ENCODE measurements at places on chromosomes 3 and 15. TPM values are rescaled to one million over a fixed set of nuclear protein-coding genes. Genes with fewer than 3 reads are reported as not detected.

The CHDH gene
- 0.26 TPM for total RNA-seq

The CFAP20DC gene
- total RNA-seq, result 0.77 TPM

The C3orf70 gene
- total RNA-seq, result 3.5 TPM

The CSK gene
- total RNA-seq, result 27.9 TPM

The GOLGA8T gene
- total RNA-seq, result under 0.01 TPM

The GHSR gene
- not detected for total RNA-seq

The SLC9A9 gene
- total RNA-seq, result 3.9 TPM

The CHRM5 gene
- total RNA-seq, result 0.13 TPM

The MNS1 gene
- total RNA-seq, result 0.13 TPM

The TRANK1 gene
- total RNA-seq, result 8.2 TPM

The GAP43 gene
- not detected for total RNA-seq

All from dermis microvascular lymphatic vessel endothelial cell (primary cell).